ENCODE measurements at places on chromosomes 1 and 21. TPM values are rescaled to one million over a fixed set of nuclear protein-coding genes. Genes with fewer than 3 reads are reported as not detected.

Gene LENEP
- total RNA-seq = not detected

Gene FAM76A
- 5.7 TPM for total RNA-seq

Gene TSSK3
- under 0.01 TPM for total RNA-seq

Gene NHLH1
- not detected for total RNA-seq

Gene CFHR1
- total RNA-seq = 0.17 TPM

Gene PKN2
- 12.5 TPM for total RNA-seq

Gene TIAM1
- 0.59 TPM for total RNA-seq

Gene VPS13D
- 11.4 TPM for total RNA-seq

Gene SLFNL1
- under 0.01 TPM for total RNA-seq

Gene ILDR2
- under 0.01 TPM for total RNA-seq

Gene HYI
- total RNA-seq = 63.2 TPM

Gene RPS27
- 2,070 TPM for total RNA-seq

Gene CD34
- not detected for total RNA-seq

Gene PLEKHM2
- 27.6 TPM for total RNA-seq

Gene FNBP1L
- total RNA-seq = 8.0 TPM

Gene AXDND1
- 0.30 TPM for total RNA-seq

Gene SFN
- total RNA-seq = 1.2 TPM

Gene ADAMTSL4
- 25.6 TPM for total RNA-seq

Gene TRIM17
- 0.45 TPM for total RNA-seq

Gene S100A10
- total RNA-seq = 260 TPM

Gene PCP4
- total RNA-seq = not detected

Gene BSND
- not detected for total RNA-seq

Gene ZNF695
- 3.0 TPM for total RNA-seq

Gene CYP4A22
- not detected for total RNA-seq

Gene OR2T29
- not detected for total RNA-seq

Gene SDHB
- total RNA-seq = 169 TPM

Gene ATP8B2
- total RNA-seq = 84.7 TPM

Gene SH2D1B
- 0.15 TPM for total RNA-seq

Gene ZFYVE9
- 12.5 TPM for total RNA-seq

Gene JMJD4
- 19.6 TPM for total RNA-seq

Gene FCRL5
- not detected for total RNA-seq

Gene HHIPL2
- 0.17 TPM for total RNA-seq

Gene KCND3
- not detected for total RNA-seq

Gene SERINC2
- 119 TPM for total RNA-seq

Measured in bronchus fibroblast of lung (primary cell).